ENCODE measurements at places on chromosomes 3 and 15.

DNA sequence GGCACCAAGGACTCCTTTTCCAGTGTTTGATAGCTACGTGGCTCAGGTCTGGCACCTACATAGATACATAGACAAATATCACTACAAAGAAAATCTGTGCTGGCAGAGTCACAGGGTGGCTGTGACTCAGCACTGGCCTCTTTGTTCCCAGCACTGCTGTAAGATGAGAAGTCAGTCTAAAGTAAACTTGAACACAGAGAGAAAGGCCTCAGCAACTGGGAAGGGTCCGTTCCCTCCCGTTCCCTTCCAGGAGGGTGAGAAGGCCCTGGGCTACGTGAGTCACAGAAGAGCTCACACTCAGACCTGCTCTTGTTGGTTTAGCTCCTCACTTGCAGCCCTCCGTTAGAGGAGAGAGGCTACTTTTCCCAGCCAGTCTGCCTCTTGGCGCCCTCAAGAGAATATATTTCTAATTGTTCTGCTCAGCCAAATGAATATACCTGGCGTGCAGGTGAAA is 23.1 kb downstream of the ANXA2 start:
- no peak for DNase-seq

DNA sequence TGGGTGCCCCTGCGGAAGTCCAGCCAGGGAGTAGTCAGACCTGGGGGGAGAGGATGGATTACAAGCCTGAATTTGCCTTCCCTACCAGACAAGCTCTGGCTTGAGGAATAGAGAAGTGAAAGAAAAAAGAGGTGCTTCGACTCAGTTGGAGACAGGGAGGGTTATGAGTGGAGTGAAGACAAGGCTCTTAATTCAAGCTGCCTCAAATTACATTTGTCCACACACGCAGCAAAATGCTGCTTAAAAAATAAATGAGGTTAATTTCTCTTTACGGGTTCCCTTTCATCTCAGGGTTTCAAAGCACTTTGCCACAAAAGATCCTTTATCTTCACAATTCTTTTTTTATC is 49.0 kb upstream of the SLC4A7 start:
- DNase-seq = no peak

DNA sequence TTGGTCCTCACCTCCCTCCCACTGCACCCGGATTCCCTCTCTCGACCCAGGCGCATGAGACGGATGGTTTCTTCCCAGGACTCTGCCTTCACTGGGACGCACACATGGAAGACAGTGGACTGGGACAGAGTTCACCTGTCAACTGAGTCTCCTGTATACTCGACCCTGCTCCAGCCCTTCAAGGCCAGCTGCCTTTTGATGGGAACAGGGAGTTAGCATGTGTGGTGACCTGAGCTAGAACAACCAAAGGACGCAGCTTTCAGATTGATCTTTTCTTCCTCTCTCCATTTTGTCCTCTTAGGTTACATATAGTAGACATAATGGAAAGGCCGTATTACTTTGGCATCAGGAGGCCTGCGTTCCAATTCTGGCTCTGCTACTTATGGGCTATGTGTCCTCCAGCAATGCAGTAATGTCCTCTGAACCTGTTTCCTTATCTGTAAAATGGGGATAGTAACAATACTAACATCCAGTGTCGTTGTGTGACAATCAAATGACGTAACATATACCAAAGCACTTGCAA is 94.1 kb downstream of the PEX5L start:
- no peak for DNase-seq

DNA sequence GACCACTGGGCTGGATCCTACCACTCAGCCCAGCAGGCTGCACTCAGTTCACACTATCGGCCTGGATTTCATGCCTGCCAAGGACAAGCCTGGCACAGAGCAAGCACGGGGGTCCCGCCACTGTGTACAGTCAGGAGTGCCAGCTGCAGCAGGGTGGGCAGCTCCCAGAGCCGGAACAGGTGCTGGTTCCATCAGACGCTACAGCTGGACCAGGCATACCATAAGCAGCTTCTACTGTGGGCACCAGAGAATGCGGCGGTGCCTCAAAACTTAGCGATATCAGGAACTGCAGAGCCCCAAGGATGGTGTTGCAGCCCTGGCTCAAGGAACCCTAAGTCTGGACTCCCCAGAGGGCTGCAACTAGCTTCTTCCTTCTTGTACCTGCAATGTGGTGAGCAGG is 124.8 kb downstream of the BCHE start:
- DNase-seq = no peak
